ENCODE measurements at places on chromosomes 1 and 21. TPM values are rescaled to one million over a fixed set of nuclear protein-coding genes. Genes with fewer than 3 reads are reported as not detected.

The LEFTY2 gene
- 1.3 TPM for polyA plus RNA-seq

The TPTE gene
- polyA plus RNA-seq = not detected

The CXADR gene
- polyA plus RNA-seq = 44.0 TPM

The RAB25 gene
- 54.4 TPM for polyA plus RNA-seq

The CLCNKB gene
- 68.8 TPM for polyA plus RNA-seq

The HRNR gene
- polyA plus RNA-seq = 1.0 TPM

The ZYG11B gene
- 25.2 TPM for polyA plus RNA-seq

The SPATA1 gene
- 1.7 TPM for polyA plus RNA-seq

All from right renal cortex interstitium (tissue), 3 donors.